HS-5 (cell line): ENCODE measurements at places on chromosomes 12 and 14.

DNA sequence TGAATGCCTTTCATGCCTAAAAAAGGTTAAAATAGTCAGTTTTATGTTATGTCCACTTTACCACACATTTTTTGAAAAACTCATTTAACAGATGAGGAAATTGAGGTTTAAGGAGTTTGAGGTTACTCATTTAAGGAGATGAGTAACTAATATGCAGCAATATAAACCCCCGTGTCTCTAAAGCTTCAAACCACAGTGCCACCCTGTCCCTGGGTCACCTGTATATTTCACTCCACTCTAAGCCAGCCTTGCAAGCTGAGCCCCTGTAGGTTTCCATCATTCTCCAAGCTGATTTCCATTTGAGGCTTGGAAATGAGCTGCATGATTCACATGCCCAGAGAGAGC lies 64.4 kb downstream of the NUAK1 start:
- no peak for DNase-seq

- DNase-seq, result no peak
Measured at GRCh38 chr12:45622210-45622937, 107.1 kb upstream of the ARID2 start.

GRCh38 chr12:30816742-30817465 lies 62.2 kb upstream of the CAPRIN2 start:
- DNase-seq, result no peak

GRCh38 chr14:73124180-73124894 lies 12.0 kb upstream of the PSEN1 start:
- no peak for DNase-seq

GRCh38 chr14:60064491-60065072 lies 27.1 kb upstream of the PCNX4 start:
- no peak for DNase-seq

GRCh38 chr14:62691647-62692489 lies 353.4 kb downstream of the KCNH5 start:
- peak; percentile 40 for DNase-seq

- peak; percentile 44 for DNase-seq
Measured at GRCh38 chr12:104213952-104214351, 1.6 kb upstream of the TXNRD1 start.

DNA sequence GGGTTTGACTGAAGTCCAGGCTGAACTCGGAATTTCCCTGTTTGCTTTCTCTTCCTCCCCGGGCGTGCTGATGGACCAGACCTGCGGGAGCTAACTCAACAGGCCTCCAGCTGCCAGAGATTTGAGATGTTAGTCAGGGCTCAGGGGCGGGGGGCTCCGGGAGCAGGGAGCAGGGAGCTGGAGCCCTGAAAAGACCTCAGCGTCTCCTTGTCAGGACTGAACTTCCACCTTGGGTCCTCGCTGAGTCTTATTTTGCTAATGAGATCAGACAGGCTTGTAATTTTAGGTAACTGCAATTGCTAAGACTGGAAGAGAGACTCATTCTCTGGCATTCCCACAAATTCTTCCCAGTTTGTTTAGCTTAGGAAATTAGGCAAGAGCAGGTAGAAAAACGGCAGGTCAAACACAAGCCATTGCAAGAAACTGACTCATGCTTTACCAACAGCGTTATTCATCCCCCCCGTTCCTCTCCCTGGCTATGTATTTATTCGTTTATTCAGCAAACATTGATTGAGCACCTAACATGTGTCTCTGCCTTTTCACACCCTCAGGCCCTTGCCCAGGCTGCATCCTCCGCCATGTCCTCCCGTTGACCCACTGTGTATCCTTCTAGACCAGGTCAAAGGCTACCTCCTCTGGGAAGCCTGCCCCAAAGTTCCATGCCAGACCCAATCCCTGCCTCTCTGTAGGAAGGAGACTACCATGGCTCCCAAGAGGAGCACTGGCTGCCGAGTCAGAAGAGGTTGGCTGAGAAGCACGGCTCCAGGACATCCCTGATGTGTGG lies 80.4 kb upstream of the DIO3 start:
- DNase-seq, result peak; percentile 74

GRCh38 chr14:90512329-90512991 lies 115.6 kb downstream of the CALM1 start:
- DNase-seq, result no peak

DNA sequence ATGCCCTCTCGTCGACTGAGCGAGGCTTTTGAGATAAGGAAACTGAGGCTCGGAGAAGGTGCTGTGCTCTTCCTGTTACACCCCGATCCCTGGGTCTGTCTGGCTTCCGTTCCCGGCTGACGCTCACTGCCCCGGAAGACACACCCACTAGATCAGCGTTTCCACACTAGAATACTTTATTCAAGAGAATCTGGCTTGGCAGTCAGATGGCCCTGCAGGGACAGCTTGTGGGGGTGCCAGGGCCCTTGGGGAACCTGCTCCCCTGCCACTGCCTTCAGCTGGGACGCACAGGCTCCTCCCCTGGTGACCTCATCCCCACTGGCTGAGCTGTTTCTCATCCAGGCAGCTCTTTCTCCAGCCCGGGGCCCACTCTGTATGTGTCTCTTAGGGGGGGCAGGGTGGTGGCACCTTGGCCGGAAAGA lies 13.7 kb downstream of the PGF start:
- no peak for DNase-seq

- no peak for DNase-seq
Measured at GRCh38 chr12:131947482-131948027, 2.2 kb upstream of the EP400 start.

- no peak for DNase-seq
Measured at GRCh38 chr14:91253795-91254323, 9.4 kb upstream of the GPR68 start.
